Right renal pelvis (tissue), 4 donors: ENCODE measurements at places on chromosomes 4 and X. TPM values are rescaled to one million over a fixed set of nuclear protein-coding genes. Genes with fewer than 3 reads are reported as not detected.

GRCh38 chr4:139682741-139683151, 17.1 kb downstream of the MGST2 start:
- DNase-seq: no peak

DNA sequence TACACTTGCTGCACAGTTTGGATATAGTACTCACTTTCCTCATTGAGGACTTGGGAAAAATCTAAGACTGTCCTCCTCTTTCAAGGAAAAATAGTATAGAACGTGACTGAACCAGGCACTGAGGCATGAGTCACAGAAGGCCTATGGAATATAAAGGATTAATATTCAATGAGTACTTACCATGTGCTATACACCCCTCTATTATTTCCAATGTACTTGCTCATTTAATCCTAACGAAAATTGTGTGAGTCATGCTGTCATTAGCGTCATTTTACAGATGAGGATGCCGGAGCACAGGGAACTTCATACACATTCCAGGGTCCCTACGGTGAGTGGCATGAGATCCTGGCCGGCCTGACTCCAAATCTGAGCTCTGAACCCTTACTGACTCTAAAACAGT, 2136.2 kb upstream of the TENM3 start:
- no peak for DNase-seq

DNA sequence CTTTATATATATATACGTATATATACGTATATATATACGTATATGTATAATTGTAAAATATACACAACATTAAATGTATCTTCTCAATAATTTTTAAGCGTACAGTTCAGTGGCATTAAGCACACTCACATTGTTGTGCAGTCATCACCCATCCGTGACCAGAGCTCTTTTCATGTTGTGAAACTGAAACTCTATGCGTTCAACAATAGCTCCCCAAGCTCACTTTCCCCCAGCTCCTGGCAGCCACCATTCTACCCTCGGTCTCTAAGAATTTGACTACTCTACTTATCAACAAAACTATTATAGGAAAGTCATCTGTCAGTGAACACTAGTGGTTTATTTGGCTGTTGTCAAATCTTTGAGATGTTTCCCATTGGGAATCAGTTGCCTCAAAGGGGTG, 621.8 kb upstream of the GALNT7 start:
- no peak for DNase-seq

The DUX4 gene
- polyA plus RNA-seq: 0.76 TPM

The CD99L2 gene
- 47.2 TPM for polyA plus RNA-seq

The XAGE2 gene
- polyA plus RNA-seq: not detected

The PCDH10 gene
- 4.2 TPM for polyA plus RNA-seq
